ENCODE measurements at places on chromosomes 3 and 15.

GRCh38 chr15:67571648-67572415 lies 29.3 kb downstream of the MAP2K5 start:
- H3K27ac ChIP-seq = no peak overlapping the region

GRCh38 chr3:164608554-164609276 lies 469.6 kb downstream of the SI start:
- DNase-seq = no peak
- no peaks in the 10 kb centered on the region for H3K27me3 ChIP-seq
- no peaks in the 10 kb centered on the region for H3K4me1 ChIP-seq
- no peaks in the 10 kb centered on the region for H3K36me3 ChIP-seq

DNA sequence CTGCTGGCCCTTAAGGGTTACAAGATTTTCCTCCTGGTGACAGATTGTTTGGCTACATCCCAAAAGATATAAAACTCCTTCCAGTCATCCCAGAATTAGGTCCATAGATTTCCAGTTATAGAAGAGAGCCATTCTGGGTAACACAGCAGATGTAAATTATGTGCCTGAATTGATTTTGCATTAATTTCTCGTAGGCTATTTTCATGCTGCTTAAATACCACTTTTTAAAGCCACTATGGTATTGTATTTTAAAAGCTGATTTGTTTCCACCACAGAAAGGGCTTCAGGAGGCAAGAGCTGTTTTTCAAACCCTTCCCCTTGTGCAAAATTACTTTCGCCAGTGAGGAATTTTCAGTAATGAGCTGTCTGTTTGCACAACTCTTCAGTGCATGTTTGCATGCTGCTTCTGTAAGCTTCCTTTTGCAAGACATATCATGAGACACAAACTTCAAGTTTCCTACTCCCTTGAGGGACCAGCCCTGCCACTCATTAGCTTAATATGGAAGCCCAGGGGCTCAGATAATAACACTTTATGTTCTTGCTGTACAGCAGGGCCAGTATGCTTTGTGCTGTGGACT lies 105.4 kb upstream of the TNIK start:
- no peak overlapping the region for H3K4me3 ChIP-seq
- H3K27me3 ChIP-seq = no peaks in the 10 kb centered on the region
- no peaks in the 10 kb centered on the region for H3K4me1 ChIP-seq
- DNase-seq = no peak
- H3K27ac ChIP-seq = no peak overlapping the region

DNA sequence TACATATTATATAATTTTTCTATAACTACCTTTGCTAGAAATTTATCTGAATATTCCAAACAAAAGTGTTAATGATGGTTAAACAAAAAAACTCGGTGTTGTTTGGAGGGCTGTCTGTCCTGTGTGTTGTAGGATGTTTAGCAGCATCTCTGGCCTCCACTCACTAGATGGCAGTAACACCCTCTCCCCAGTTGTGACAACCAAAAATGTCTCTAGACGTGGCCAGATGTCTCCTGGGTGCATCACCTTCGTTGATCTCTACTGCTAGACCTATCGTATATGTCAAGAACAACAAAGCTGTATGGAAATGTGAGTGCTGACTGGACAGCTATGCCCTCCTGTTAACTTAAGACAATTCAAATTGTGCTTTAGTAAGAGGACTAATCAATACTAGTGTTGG lies 14.1 kb downstream of the ANKRD34C start:
- no peak overlapping the region for H3K4me3 ChIP-seq
- H3K27me3 ChIP-seq = no peaks in the 10 kb centered on the region
- H3K36me3 ChIP-seq = no peaks in the 10 kb centered on the region

- H3K36me3 ChIP-seq = no peaks in the 10 kb centered on the region
- no peak for DNase-seq
- H3K4me3 ChIP-seq = peak overlapping the region; percentile 35
These were observed 7.1 kb upstream of the FGD5 start for GRCh38 chr3:14811684-14812083.

- H3K4me1 ChIP-seq = no peaks in the 10 kb centered on the region
- H3K4me3 ChIP-seq = no peak overlapping the region
- H3K27me3 ChIP-seq = no peaks in the 10 kb centered on the region
- DNase-seq = no peak
- no peaks in the 10 kb centered on the region for H3K36me3 ChIP-seq
- H3K27ac ChIP-seq = no peak overlapping the region
These were observed 90.2 kb downstream of the NTRK3 start for GRCh38 chr15:88166082-88166993.

DNA sequence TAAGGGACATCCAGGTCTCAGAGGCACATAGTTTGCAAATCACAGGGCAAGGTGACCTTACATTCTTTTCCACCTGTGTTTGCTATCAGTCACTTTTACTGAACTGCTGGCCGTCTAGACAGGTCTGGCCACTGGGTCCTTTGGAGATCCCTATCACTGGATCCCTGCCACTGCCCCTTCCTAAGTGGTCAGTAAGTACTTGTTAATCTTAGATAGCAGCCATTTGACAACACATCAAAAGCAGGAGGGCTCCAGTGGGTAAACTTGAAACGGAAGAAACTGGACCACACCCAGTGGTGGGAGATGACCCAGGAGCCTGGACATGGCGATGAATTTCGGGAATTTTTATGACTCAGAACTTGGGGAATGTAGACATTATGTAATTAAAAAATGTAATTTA lies 28.9 kb upstream of the RASGRP1 start:
- H3K4me3 ChIP-seq = no peak overlapping the region
- no peaks in the 10 kb centered on the region for H3K27me3 ChIP-seq
- no peaks in the 10 kb centered on the region for H3K4me1 ChIP-seq
- DNase-seq = no peak
- no peaks in the 10 kb centered on the region for H3K36me3 ChIP-seq

DNA sequence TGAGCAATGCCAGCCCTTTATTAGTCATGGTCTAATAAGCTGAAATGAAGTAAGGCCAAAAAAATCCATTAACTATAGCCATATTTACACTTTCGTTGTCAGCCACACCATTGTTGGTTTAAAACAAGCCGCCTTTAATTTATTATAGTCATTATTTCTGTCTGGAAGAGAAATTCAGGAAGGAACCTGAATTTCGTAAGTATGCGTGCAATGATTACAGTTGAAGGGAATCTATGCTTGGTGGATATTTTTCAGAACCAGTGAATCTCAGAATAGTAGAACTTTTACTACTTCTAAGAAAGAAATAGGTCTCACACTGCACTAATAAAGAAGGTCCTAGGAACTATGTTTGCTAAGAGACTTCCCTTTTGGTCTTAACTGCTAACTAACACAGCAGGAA lies 59.1 kb downstream of the FAM43A start:
- H3K36me3 ChIP-seq = no peaks in the 10 kb centered on the region
- H3K27me3 ChIP-seq = no peaks in the 10 kb centered on the region
- no peaks in the 10 kb centered on the region for H3K4me1 ChIP-seq
- DNase-seq = no peak

- DNase-seq = peak; percentile 64
These were observed 28.6 kb upstream of the OR5K4 start for GRCh38 chr3:98325055-98325454.
